ENCODE measurements at places on chromosomes 5 and 9. TPM values are rescaled to one million over a fixed set of nuclear protein-coding genes. Genes with fewer than 3 reads are reported as not detected.

The C9orf153 gene
- not detected for total RNA-seq

The VCAN gene
- 73.3 TPM for total RNA-seq

The ATP6V0E1 gene
- total RNA-seq, result 194 TPM

The DPYSL3 gene
- total RNA-seq, result 62.8 TPM

The AQP3 gene
- total RNA-seq, result 206 TPM

The CLIC3 gene
- 132 TPM for total RNA-seq

The TMOD1 gene
- total RNA-seq, result 8.8 TPM

The MYOT gene
- not detected for total RNA-seq

The PCDHA6 gene
- total RNA-seq, result 0.61 TPM

The ADAMTSL2 gene
- 9.0 TPM for total RNA-seq

The ARID3C gene
- total RNA-seq, result not detected

The OLFML2A gene
- 4.2 TPM for total RNA-seq
